GM12865 (cell line): ENCODE measurements at places on chromosomes 13 and 19.

- no peak for DNase-seq
Measured at GRCh38 chr13:111541752-111542529, 221.5 kb downstream of the TEX29 start.

- peak; percentile 60 for DNase-seq
Measured at GRCh38 chr13:96052656-96053002, 572 bp downstream of the UGGT2 start.

- DNase-seq: no peak
Measured at GRCh38 chr13:33310245-33311038, 24.9 kb upstream of the STARD13 start.

- no peak for DNase-seq
Measured at GRCh38 chr19:18613589-18614234, 1.0 kb downstream of the TMEM59L start.

DNA sequence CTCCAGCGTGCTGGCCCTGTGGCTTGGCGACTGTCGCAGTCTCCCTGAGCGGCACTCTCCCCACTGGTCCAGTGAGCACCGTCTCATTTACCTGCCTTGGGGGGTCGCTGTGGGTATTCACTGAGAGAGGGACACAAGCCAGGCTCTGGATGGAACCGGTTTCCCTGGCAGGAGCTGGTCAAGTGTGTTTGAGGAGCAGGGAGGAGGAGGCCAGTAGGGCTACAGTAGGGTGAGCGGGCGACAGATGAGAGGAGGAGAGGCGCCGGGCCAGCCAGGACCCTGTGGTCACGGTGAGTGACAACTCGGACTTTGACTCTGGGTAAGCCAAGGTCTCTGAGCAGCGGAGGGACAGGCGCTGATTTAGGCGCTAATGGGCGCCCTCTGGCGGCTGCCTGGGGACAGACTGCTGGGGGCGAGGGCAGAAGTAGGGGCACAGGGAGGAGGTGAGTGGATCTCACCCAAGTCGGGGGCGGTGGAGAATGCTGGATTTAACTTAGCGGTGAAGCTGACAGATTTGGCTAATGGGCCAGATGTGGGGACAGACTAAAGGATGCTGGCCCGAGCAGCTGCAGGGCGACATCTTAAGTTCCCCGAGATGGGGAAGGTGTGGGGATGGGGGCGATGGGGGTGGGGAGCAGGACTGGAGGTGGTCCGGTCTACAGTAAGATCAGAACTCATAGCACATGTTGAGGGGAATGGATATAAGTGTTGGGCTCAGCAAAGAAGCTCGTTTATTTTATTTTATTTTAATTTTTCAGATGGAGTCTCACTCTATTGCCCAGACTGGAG is 4.7 kb upstream of the PRMT1 start:
- DNase-seq: peak; percentile 88
